ENCODE measurements at places on chromosomes 7 and 10.

DNA sequence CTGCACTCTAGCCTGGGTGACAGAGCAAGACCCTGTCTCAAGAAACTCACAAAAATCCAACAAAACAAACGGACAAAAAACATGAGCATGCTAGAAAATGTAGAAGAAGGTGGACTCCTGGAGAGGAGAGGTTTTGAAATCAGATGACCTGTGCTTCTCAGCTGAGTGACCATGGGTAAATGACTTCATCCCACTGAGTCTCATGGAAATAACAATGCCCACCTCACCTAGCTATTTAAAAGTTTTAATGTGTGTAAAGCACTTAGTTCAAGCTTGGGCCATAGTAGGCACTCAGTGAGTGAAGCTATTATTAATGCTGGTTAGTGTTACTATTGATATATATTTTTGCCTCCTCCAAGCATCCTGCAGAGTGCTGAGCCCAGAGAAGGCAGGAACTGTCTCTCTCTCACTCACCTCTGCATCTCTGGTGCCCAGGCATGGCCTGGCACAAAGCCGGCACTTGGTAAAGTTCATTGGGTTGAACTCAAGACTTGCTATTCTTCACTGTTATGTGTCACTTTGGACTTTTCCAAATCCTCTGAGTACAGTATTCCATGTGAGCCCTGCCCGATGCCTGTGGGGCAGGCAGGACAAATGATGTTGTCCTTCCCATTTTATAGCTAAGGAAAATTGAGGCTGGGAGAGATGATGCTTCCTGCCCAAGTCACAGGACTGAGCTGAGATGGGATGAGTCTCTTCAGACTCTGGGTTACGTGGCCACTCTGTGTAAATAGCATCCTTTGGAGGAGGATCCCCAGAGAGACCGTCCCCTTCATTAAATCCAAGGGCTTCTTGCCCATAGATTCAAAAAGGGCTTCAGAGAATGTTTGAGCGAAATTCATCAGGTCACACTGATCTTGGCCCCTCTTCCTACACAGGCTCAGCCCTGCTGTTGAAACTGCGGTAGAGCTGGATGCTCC lies 81.4 kb upstream of the EMX2 start:
- no peak for DNase-seq

GRCh38 chr7:22591271-22591670 lies 91.3 kb upstream of the STEAP1B start:
- DNase-seq = no peak

DNA sequence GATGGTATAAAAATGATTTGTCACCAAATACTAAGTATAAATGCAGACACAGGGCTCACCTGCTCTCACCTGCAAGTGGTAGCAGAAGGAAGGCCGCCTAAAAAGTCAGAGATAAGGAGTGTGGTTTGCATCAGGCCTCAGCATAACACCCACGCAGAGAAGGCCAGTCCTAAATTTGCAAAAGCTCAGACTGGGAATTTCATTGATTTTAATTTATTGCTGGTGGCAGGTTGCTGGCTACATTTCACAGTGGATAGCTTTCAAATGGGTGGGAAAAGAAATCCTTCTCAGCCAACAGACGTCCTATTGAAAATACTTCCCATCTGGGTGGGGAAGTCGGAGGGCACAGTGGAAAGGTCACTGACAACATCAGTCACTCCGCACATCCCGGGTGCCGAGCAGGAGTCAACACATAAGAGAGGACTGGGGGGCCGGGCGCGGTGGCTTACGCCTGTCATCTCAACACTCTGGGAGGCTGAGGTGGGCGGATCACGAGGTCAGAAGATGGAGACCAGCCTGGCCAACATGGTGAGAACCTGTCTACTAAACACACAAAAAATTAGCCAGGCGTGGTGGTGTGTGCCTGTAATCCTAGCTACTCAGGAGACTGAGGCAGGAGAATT lies 561.8 kb upstream of the MKI67 start:
- no peak for DNase-seq

- DNase-seq = no peak
Measured at GRCh38 chr10:73857446-73857845, 16.9 kb downstream of the CAMK2G start.

DNA sequence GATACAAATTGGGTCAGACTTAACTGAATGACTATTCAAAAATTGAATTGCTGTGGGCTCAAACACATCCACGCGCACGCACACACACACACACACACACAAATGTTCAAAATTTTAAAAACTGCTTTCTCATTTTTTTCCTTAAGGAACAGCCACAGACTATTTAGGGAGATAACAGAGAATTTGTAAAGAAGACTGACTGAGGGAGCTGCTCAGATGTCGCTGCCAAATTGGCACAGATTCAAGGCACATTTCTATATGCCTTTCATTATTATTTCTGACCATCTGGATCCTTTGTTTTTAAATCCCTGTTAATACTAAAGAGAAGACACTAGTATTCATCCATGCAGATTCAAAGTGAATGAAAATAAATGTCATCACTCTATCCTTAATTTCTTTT lies 154.8 kb downstream of the DGKB start:
- DNase-seq = no peak

DNA sequence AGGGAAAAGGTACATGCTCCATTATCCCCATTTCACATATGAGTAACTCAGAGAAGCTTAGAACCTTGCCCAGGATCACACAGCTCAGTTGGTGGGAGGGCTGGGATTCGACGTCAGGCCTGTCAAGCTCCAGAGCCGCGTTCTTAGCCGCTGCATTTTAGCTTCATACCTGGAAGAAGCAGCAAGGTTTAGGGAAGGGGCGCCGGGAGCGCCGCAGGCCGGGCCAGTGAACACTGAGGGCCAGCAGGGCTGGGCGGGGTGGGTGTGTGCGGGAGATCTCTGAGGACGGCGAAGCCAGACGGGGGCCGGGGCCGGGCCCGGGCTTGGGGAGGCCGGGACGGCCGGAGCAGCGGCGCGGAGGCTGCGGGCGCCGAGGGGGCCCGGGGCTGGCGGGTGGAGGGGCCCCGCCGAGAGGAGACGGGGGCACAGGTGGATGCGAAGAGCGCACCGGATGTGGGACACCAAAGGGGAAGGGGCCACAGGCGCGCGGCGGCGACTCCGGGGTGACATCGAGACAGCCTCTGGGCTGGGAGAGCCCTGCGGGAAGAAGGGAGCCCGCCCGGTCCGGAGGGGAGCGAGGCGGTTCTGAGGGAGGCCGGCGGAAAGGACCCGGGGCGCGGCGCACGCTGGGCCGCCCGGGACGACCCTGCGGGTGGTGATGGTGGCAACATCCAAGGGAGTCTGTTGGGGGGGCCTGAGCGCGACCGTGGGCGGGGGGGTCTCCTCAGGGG lies 498 bp downstream of the NDST2 start:
- DNase-seq = peak; percentile 6

DNA sequence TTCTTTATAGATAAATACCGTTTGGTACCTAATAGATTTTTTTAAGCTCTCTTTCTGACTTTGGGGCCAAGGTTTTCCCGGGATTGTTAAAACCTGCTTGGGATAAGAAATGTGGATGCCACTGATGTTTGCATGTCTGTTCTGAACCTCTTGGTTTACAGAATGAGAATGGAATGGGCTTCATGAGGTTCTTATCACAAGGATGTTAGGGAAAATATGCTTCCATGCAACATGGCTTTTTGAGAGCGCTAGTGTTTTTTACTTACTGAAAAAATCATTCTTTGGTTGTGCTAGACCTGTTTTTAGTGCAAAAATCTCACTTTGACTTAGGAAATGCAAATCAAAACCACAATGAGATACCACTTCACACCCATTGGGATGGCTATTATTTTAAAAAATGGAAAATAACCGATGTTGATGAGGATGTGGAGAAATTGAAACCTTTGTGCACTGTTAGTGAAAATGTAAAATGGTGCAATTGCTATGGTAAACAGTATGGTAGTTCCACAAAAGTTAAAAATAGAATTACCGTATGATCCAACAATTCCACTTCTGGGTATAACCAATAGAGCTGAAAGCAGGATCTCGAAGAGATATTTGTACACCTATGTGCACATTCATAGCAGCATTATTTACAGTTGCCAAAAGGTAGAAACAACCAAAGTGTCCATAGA lies 38.9 kb downstream of the TSPAN14 start:
- DNase-seq = peak; percentile 61

DNA sequence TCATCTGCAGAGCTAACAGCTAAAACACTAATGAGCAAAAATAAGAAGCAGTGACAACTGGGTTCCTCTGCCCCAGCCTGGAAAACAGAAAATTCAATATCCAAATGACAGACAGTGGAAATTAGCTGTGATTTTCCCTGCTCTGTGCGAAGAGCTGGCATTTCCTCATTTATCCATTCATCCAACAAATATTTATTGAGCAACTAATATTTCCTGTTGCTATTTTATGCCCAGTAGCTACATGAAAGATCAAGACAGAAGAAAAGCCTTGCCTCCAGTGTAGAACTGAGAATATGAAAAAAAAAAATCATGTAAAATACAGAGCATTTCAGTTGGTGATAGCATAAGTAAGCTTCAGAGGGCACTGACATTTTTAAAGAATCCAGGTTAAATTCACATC lies 140.9 kb downstream of the ABCA13 start:
- no peak for DNase-seq

DNA sequence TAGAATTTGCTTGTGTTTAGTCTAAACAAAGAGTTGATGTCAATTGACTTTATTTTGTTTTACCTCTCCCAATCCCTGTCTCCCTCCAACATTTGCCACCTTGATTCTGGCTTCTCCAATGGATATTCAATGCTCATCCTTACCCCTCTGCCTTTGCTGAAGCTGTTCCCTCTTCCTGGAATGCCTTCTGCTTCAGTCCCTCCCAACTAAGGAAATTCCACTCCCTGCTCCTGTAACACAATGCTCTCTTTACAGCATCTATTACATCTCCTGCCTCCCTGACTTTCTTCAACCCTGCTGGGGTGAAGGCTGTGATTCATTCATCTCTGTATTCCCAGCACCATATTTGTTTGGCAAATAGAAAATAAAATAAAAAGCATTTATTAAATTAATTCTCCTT lies 34.5 kb upstream of the TAC1 start:
- no peak for DNase-seq

GRCh38 chr7:141076377-141076776 lies 2.5 kb downstream of the TMEM178B start:
- DNase-seq = no peak

GRCh38 chr7:48035967-48036478 lies 680 bp downstream of the C7orf57 start:
- peak; percentile 7 for DNase-seq

DNA sequence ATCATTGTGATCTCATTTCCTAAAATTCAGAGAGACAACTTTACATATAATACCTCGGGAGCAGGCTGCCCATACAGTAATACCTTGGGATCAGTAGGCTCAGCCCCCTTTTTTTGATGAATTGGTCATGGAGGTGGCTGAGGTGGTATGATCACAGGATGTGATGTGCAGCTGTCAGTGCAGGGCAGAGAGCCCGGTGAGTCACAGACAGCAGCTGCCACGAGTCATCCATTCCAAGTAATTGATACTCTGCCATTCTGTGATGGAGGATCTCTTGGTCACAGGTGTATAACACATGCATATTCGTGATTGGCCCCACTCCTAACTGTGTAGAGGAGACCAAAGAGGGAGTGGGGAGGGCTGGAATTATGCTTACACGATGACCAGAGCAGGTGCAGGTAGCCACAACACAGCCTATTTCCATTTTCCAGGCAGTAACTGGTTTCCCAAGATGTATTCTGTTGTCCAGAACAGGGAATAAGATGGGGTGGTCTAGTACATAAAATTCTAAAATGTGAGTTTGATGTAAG lies 14.1 kb downstream of the NRCAM start:
- DNase-seq = no peak

- no peak for DNase-seq
Measured at GRCh38 chr10:69141304-69141703, 17.3 kb downstream of the VPS26A start.

GRCh38 chr10:21396889-21397288 lies 128.6 kb downstream of the SKIDA1 start:
- DNase-seq = no peak

DNA sequence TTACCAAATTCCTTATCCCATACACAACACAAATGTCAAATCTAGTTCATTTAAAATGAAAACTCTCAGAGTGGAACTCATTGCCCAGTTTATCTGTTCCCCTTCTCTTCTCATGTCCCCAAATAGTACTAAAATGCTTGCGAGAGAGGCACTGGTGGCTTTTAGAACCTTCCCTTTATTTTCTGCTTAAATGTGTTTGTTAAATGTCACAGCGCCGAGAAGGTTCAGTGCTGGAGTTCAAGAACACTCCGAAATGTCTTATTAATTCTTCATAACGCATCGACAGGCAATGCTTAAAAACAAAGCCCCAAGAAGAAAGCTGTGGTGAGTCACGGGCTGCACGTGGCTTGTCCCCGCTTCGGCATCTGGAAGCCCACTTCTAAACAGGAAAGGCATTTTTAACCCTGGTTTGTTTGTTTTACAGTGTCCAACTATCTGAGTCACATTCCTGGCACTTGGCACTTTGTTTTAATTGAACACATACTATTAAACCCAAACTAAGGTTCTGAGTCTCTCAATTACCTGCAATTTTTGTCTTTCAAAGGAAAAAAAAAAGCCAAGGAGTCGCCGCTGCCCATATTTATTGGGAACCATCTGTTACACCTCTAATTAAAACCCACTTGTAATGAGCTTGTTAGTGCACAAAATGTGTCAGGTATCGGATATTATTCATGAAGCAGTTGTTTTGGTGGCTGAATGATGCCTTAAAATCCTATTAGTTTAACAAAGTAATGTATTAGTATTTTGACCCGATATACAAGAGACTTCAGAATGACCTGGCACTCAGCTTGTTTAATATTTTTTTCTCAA lies 49.9 kb upstream of the MGMT start:
- DNase-seq = no peak

GRCh38 chr10:119479532-119479931 lies 63.0 kb downstream of the RGS10 start:
- peak; percentile 11 for DNase-seq

- DNase-seq = no peak
Measured at GRCh38 chr10:131729361-131729760, 171.4 kb upstream of the PPP2R2D start.

- peak; percentile 58 for DNase-seq
Measured at GRCh38 chr10:6678211-6678803, 98.2 kb upstream of the PRKCQ start.

DNA sequence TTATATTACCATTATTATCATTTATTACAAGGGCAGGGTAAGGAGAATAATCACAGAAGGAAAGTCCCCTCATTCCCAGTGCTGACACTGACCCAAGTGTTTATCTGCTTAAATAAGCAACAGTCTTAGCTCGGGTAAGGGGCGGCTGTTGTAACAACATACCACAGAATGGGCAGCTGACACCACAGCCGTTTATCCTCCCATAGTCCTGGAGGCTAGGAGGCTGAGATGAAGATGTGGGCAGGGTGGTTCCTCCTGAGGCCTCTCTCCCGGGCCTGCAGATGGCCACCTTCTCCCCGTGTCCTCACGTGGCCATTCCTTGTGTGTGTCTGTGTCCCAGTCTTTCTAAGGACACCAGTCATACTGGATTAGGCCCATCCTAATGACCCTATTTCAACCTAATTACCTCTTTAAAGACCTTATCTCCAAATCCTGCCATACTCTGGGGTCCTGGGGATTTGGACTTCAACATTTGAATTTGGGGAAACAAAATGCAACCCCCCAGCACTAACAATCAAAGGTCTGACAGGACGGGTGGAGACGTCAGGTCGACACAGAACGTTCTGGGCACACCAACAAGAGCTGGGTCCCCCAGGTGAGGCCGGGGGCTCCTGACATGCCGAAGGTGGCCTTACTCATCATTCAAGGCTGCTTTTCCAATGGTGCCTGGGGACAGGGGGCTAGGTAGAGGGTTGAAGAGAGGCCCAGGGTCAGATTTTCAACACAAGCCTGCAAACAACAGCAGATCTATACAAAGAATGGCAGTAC lies 93.5 kb downstream of the TNS3 start:
- no peak for DNase-seq
